Fibroblast of skin of scalp (primary cell): ENCODE measurements at places on chromosomes 12 and 14.

DNA sequence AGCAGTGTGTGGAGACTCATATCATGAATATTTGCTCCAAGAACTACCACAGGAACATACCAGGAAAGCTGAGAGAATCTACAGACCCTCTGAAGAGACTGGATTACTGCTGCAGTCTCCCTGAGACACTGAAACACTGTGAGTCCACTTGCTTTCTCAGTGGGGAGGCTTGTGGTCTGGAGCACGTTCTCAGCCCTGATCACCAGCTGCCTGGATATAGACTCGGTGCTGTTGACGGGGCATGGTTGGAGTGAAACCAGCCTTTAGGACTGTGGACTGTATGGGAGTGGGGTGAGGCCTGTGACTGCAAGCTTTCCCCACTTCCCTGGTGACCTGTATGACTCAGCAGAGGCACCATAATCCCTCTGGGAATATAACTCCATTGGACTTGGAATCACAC is 525.8 kb upstream of the FBXO33 start:
- DNase-seq: no peak

GRCh38 chr12:107558816-107559382 is 126.7 kb upstream of the PWP1 start:
- DNase-seq: no peak

GRCh38 chr12:65631621-65632111 is 192.6 kb upstream of the HMGA2 start:
- DNase-seq: peak; percentile 99

GRCh38 chr14:32075672-32076277 is 1.3 kb upstream of the ARHGAP5 start:
- DNase-seq: no peak

DNA sequence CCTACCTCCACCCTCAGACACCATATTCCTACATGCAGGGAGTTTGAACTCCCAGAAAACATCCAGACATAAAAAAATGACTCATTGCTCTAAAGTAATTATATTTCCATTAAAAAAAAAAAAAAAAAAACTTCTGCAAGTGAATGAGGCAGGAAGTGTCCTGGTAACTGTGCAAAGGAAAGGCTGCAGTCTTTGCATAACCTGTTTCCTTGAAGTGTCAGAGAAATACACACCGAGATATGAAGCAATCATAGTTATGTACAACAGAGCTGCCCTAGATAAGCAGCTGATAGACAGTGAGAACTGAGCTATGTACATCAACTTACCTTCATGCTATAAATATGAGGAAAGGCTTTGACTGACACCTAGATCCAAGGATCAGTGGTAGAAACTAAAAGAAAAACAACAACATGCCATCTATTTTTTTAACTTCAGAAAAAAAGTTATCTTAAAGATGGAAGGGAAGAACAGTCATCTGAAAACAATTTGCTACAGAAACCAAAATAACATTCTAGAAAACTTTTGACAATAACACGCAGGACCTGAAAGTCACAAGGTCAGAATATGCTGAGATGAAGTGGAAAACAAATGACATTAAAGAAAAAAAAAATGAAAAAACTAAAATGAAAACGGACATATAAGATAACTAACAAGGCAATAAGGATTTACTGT is 263.2 kb downstream of the SEC23A start:
- DNase-seq: no peak

GRCh38 chr14:53570411-53571387 is 385.9 kb downstream of the BMP4 start:
- no peak for DNase-seq

DNA sequence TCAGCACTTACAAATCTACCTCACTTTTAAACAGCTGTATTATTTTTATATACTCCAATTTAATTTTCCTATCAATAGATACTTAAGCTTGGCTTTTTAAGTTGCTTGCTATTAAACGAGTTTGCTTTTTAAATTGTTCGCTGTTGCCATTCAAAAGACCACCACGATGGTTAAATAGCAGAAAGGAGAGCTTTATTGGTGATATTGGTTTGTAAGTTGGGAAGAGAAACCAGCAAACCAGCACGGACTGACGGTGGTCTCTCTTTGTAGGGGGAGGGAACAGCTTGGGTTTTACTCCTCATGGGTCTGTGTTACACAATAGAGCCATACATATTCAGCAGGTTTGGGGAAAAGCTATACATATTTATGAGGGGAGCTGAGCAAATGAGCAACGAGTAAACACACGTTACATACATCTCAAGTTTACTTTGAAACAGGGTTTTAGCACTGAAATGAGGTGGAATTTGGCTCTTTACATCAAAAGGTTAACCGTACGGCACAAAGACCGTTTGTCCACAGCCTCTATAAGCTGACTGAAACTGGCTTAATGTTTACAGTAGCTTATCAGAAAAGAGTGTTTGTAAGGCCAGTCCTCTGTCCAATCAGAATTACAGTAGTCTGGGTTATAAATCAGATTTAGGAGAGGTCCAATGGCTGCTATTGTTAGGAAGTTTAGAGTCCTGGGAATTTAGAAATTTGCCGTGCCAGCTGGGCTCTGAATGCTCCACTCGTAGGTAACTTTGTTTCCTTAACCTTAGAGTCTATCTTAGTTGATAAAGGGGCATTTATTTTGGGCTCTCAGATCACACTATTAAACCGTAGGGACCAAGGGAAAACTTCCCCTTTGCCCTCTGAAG is 69.7 kb upstream of the DHRS4 start:
- DNase-seq: no peak

DNA sequence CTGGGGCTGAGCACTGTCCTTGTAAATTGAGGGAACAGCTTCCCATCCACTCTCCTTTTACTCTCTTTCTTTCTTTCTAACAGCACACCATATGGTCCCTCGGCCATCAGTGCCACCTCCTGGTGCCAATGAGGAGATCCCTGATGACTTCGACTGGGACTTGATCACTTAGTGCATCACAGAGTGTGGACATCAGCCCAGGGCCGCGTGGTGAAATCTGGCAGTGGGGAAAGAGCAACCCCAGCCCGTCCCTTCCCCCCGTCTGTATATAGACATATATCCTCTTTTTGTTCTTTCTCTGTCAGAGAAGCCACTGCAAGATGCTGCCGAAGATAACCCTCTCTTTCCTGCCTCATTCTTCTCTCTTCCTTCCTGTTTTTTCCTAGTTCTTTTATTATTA is 13.5 kb downstream of the C3AR1 start:
- DNase-seq: no peak

- no peak for DNase-seq
Measured at GRCh38 chr12:31860401-31860800, 98.8 kb upstream of the RESF1 start.

- no peak for DNase-seq
Measured at GRCh38 chr12:131622422-131622955, 88.4 kb upstream of the SFSWAP start.

GRCh38 chr14:41072776-41073175 is 533.9 kb upstream of the LRFN5 start:
- no peak for DNase-seq

- DNase-seq: no peak
Measured at GRCh38 chr12:97471194-97471593, 8.6 kb downstream of the RMST start.

DNA sequence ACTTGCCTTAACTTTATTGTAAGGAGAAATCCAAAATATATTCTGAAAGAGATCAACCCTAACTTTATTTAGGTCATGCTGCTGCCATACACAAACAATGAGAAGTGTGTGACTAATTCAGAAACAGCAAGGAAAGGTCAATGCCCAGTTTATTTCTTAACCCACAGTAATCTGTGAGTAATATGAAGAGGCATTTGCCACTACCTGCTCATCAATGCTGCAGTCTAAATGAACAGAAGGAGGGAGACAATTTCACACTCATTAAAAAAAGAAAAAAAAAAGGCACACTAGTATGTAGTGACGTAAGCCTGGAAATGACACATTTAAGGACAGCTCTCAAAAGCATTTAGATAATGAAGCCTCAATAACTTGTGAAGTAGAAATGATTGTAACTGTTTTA is 90.5 kb upstream of the FOXN3 start:
- peak; percentile 65 for DNase-seq

- DNase-seq: peak; percentile 38
Measured at GRCh38 chr12:12506496-12506890, 56.2 kb downstream of the DUSP16 start.

GRCh38 chr14:98244966-98245569 is 1026.9 kb downstream of the BCL11B start:
- no peak for DNase-seq
